ENCODE measurements at places on chromosomes 2 and 18. TPM values are rescaled to one million over a fixed set of nuclear protein-coding genes. Genes with fewer than 3 reads are reported as not detected.

STEAP3 gene
- 2.1 TPM for total RNA-seq

BMP10 gene
- not detected for total RNA-seq

SH2D6 gene
- total RNA-seq, result 0.32 TPM

CFAP65 gene
- not detected for total RNA-seq

STRN gene
- total RNA-seq, result 18.5 TPM
